NCI-H2107 (cell line): ENCODE measurements at places on chromosomes 5 and 9.

DNA sequence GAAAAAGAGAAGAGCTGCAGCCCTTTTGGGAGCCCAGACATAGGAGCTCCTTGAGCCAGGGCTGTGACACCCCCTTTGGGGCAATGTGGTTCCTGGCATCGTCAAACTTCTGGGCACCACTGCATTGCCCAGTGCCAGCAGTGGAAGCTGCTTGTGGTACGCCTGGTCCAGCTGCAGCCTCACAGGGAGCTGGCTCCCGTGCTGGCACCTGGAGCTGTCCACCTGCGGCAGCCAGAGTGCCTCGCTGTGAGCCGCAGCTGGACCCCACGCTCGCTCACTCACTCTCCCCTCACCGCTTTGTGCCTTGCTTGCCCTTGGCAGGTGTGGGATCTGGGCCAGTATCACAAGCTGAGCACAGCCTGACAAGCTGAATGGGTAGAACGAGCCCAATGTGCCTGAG lies 1150.8 kb upstream of the CDH6 start:
- no peak for DNase-seq

GRCh38 chr5:45741110-45741509 lies 44.9 kb upstream of the HCN1 start:
- DNase-seq, result no peak

- DNase-seq, result no peak
Observed at GRCh38 chr9:100084128-100084453, 14.7 kb downstream of the ERP44 start.

GRCh38 chr5:12274236-12274635 lies 370.0 kb upstream of the CTNND2 start:
- DNase-seq, result no peak

DNA sequence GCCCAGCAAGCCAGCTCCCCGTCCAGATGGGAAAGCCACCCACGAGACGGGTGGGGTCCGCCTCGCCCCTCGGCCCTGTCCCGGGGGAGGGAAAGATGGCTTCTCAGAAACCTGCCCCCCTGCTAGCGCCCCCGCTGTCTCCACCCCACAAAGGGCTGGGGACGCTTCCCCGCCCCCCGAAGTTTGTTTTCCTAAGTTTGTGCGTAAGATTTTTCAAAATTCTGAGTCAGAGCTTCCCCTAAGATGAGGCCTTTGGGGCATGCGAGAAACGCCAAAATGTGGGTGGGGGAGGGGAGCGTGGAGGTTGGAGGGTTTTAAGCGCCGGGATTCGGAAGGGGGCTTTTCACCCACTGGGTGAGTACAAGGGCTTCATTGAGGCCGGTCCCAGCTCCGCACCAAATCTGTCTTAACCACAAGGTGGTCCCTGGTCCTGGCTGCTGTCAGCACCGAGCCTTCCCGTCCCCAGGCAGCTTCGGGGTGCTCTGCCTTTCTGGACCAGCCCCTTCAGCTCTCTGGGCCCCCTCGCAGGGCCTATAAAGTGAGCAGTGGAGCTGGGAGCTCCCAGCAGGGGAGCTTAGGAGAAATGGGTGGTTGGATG lies 32.3 kb downstream of the PRRX2 start:
- DNase-seq, result no peak

- no peak for DNase-seq
Observed at GRCh38 chr5:171541341-171541776, 121.9 kb downstream of the FGF18 start.

DNA sequence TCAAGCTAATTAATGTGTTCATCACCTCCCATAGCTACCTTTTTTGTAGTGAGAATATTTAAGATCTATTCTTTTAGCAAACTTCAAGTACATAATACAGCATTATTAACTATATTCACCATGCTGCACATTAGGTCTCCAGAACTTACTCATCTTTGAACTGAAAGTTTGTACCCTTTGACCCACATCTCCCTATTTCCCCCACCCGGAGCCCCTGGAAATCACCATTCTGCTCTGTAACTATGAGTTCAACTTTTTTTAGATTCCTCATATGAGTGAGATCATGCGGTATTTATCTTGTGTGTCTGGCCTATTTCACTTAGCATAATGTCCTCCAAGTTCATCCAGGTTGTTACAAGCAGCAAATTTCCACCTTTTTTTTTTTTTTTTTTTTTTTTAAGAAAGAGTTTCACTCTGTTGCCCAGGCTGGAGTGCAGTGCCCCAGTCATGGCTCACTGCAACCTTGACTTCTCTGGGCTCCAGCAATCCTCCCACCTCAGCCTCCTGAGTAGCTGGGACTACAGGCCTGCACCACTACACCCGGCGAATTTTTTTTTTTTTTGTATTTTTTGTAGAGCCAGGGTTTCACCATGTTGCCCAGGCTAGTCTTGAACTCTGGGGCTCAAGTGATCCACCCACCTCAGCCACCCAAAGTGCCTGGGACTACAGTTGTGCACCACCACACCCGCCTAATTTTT lies 100.4 kb upstream of the SAP30L start:
- no peak for DNase-seq

- no peak for DNase-seq
Observed at GRCh38 chr5:44233691-44234090, 155.5 kb downstream of the FGF10 start.

DNA sequence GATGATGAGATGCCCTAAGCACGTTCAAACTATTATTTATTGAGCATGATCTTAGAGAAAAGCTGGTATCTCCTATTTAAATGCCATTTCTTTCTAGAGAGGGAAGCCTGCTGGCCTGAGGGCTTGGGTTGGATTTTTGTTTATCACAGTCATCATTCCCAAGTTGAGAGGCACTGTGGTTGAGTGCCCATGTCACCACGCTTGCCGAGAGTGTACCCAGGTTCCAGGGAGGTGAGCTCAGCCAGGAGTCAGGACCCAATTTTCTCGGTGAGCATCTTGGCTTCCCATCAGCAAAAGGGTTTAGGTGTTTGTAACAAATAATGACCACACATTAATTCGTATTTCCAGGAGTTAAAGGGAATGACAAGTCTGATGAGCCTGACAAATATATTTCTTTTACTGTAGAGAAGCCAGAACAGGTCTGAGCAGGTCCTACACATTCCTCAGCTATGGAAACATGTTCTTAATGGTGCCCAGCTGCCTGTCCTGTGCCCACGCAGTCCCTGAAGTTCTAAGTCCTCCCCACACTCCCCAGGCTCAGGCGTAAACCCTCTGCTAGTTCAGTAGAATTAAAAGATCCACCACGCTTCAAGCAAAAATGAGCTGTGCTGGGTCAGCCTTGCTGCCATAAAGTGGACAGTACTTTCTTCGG lies 258.9 kb upstream of the IRX2 start:
- DNase-seq, result no peak

DNA sequence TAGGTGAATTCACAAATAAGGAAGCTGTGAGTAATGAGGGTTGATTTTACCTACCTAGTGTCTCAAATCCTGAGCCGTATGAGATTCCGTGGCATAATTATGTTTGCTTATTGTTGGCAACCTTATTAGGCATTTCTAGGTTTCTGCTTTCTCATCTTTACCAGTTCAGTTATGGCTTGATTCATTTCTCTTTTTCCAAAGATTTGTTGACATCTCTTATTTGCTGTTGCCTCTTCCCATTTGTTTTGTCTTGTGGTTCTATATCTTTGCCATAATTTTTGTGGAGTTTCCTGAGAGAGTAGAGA lies 470 bp downstream of the IL31RA start:
- DNase-seq, result no peak

DNA sequence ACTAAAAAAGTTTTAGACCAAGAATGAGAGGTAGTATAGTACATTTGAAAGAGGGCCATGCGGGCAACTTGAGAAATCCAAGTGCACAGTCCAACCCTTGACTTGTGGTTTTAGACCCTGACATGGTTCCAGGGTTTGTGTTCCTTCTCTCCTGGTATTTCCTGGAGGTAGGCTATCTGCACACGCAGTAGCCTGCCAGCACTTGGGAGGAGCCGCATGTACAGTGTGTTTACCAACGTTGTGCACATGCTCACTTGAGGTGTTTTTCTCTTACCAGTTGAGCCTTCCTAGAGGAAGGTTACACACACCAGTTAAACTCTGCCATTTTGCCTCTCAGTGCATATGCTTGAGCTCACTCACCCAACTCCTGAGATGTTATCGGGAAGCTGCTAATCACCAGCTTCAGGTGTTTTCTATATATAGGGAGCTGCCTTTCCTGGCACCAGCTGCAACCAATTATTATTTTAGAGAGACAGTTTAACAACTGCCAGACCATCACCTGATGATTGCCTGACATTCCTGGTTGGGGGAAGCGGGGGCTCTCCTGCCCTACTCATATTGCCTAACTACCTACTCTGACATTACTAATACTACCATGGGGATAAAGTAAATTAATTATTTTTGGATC lies 593.4 kb upstream of the TUSC1 start:
- no peak for DNase-seq

GRCh38 chr5:75672616-75673015 lies 44.6 kb downstream of the POC5 start:
- DNase-seq, result no peak

DNA sequence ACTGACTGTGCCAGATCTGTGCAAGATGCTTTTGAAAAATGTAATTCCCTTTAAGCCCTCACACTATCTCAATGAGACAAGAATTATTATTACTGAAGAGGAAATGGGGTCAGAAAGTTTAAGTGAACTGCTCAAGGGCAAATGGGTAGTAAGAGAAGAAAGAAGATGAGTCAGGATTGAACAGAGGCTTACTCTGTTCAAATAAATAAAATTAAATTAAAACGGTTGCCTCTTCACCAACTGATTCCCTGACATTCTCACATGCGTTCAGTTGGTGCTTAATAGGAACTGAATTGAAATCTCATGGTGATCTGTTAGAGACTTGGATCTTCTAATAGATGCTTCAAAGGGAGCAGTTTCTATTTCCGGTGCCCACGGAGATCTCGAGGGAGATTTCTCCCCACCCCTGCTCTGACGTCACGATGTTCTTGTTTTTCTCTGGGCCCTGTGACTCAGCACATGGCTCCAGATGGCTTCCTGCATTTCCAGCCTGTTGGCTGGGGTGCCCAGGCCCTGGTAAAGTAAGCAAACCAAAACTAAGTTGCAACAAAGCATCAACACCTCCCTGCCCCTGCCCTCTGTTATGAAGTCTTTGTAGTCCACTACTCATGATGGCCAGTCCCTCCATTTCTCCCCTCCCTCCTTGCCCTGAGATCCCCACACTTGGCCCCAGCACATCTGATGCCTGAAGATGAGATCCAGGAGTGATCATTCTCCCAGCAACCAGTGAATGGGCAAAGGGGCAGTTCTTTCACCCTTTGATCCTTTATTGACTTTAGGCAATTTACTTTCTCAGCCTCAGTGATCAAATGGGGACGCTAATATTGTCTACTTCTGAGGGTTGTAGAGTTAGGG lies 106.1 kb upstream of the CPEB4 start:
- no peak for DNase-seq

GRCh38 chr5:67139030-67139429 lies 57.6 kb downstream of the CD180 start:
- DNase-seq, result no peak

DNA sequence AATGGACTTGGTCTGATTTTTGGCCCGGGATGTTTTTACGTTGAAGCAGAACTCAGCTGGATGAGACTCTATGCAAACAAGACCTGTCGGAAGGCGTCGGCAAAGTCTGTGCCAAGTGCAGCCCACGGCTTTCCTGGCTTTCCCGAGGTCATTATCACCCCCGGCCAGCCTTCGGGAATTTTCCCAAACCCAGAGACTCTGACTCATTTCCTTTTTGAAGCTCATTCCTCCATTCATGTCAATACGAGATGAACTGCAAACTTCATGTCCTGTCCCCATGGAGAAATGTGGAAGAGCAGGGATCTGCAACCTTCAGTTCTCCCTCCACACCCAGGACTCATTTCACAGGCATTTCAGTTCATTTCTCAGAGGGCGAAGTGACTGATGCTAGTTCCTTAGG lies 95.3 kb downstream of the IRX2 start:
- DNase-seq, result no peak

DNA sequence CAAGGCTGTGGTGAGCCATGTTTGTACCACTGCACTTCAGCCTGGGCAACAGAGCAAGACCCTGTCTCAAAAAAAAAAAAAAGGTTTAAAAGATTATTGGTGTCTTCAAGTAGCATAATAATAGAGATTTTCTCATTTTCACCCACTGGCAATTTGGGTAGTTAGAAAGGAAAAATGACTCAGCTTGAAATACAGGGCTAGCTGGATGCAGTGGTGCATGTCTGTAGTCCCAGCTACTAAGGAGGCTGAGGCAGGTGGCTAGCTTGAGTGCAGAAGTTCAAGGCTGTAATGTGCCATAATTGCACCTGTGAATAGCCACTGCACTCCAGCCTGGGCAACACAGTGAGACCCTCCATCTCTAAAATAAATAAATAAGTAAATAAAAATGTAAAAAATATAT lies 111.1 kb downstream of the ARRDC3 start:
- DNase-seq, result no peak

DNA sequence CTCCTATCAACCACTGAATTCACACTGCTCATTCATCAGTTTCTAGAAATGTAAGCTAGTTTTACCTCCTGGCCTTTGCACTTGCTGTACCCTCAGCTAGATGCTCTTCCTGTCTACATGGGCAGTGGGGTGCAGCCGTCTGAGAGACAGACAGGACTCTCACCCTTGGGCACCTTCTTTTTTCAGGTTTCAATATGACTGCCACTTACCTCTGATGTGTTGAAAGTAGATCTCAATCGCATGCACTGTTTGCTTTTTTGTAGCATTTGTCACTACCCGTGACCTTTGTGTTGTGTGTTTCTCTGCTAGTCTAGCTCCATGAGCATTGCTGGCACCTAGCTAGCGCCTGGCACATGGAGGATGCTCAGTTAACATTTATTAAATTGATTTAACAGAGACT lies 403.1 kb upstream of the TRPC7 start:
- DNase-seq, result no peak

GRCh38 chr5:173726846-173727557 lies 110.6 kb upstream of the BOD1 start:
- DNase-seq, result no peak

GRCh38 chr5:122398016-122398415 lies 86.0 kb downstream of the SNCAIP start:
- DNase-seq, result no peak

GRCh38 chr9:81686614-81687520 lies 2.5 kb downstream of the TLE1 start:
- DNase-seq, result peak; percentile 53

DNA sequence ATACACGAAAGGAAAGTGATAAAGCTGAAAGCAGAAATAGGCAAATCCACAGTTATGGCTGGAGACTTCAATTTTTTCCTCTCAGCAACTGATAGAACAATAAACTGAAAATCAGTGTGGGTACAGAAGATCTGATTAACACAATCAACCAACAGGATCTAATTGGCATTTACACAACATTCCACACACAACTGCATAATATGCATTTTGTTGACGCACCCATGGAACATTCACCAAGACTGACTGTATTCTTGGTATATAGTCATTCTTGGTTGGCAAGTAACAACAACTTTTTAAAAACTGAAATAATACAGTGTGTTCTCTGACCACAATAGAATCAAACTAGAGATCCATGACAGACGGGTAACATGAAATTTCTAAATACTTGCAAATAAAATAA lies 218.7 kb upstream of the S1PR3 start:
- DNase-seq, result no peak

- DNase-seq, result no peak
Observed at GRCh38 chr9:2053883-2054845, 39.0 kb downstream of the SMARCA2 start.

GRCh38 chr5:13217636-13218035 lies 726.9 kb downstream of the DNAH5 start:
- DNase-seq, result no peak
